AG08395 (cell line): ENCODE measurements at places on chromosomes 2 and 18.

DNA sequence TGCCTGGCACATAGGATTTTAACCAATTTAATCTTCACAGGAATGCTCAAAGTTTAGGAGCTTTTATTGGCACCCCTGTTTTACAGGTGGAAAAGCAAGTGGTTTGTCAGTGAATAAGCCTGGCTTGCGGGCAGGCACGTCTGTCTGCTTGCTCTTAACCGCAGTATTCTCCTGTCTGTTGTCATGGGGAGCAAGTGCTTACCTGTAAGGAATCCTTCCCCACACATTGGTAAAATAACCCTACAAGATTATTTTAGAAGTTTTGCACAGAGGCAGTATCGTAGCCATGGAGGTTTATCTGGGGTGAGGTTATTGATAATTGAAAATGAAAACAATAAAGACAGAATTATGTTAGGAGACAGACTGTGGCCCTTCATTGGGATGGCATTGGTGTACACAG is 174.9 kb downstream of the AGAP1 start:
- no peak for DNase-seq

- no peak for DNase-seq
Observed at GRCh38 chr2:233671290-233672161, at the start of gene UGT1A9. UGT1A9 (plus strand) TSS chr2:233671898; CDS start chr2:233671935, 37 bp downstream.

DNA sequence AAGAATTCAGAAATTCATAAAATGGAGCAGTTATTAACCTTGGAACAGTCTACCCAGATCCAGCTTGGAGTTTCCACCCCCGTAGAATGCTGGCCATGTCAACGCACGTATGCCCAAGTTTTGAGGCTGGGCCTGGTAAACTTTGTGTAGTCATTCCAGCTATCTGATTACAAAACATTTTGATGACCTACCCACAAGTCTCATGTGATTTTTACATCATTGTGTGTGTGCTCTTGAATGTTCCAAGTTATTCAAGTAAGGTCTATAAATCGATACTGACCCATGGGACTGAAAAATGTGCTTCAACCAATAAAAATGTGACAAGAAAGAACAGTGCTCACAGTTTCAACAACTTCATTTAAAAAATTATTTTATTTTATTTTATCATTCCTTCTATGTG is 32.5 kb upstream of the ICOS start:
- no peak for DNase-seq

DNA sequence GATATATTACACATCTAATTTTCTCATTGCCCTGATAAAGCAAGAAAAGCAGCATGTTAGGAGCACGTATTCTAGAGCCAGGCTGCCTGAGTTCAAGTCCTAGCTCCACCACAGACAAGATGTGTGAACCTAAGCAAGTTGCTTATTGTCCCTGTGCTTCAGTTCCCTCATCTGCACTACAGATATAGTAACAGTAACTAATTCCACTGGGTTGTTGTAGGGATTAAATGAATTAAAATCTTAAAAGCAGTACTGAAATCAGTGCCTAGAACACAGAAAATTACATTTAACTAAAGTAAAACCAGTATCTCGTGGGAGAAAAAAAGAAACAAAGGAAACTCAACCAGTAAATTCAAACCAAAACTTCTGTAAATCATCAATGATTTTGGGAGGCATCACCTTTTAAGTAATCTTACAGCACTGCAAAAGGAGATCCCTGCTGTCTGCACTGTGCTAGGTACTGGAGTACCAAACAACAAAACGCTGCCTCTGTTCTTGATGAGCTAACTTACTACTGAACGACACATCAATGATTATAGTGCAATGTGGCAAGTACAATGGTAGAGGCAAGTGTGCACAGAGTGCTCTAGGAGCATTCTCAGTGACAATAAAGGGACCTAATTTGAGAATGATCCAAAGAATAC is 7.9 kb downstream of the MAP3K2 start:
- DNase-seq: no peak

GRCh38 chr2:236568068-236568921 is 1.3 kb upstream of the ACKR3 start:
- peak; percentile 31 for DNase-seq

DNA sequence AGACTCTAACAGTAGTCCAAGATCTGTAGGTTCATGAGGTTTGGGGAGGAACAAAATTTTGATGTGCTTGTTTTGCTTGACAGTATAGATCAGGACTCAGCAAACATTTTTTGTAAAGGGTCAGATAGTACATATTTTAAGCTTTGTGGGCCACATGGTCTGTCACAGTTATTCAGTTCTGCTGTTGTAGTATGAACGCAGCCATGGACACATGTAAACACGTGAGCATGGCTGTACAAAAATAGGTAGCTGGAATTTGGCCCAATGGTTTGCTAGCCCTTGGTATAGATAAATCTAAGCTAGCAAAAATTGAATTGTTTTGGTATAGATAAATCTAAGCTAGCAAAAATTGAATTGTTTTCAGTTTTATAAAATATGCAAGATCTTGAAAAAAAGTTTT is 120.5 kb downstream of the HIBCH start:
- DNase-seq: no peak

GRCh38 chr18:24500217-24500616 is 39.8 kb downstream of the HRH4 start:
- DNase-seq: peak; percentile 30

DNA sequence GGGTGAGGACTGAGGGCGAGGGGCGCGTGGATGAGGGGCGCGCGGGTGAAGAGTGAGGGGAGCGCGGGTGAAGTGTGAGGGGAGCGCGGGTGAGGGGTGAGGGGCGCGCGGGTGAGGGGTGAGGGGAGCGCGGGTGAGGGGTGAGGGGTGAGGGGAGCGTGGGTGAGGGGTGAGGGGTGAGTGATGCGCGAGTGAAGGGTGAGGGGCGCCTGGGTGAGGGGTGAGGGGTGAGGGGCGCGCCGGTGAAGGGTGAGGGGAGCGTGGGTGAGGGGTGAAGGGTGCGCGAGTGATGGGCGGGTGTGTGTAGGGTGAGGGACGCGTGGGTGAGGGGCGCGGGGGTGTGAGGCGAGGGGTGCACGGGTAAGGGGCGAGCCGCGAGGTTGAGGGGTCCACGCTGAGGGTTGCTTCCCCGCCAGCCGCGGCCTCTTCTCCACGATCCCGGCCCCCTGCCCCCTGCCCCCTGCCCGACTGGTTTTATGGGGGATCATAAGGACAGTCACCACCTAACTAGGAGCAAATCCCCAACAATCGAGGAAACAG is 1.1 kb upstream of the SLC66A2 start:
- DNase-seq: no peak

- DNase-seq: peak; percentile 4
Observed at GRCh38 chr18:28905509-28905908, 728.6 kb upstream of the CDH2 start.

DNA sequence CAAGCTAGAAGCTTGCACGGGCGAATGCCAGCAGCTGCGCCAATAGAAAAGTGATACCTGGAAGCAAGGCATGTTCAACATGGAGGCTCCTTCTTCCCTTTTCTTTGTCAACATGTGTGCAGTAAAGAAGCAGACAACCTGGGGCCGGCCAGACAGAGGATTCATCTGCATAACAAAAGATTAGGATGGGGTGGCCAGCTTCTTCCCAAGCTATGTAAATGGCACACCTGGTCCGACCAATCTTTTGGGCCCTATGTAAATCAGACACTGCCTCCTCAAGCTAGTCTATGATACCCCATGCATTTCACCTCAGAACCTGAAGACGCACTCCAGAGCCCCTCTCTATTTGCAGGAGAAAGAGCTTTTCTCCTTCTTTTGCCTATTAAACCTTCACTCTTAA is 66.4 kb upstream of the TGFA start:
- DNase-seq: no peak

- DNase-seq: no peak
Observed at GRCh38 chr18:55906536-55906935, 318.5 kb upstream of the TCF4 start.

DNA sequence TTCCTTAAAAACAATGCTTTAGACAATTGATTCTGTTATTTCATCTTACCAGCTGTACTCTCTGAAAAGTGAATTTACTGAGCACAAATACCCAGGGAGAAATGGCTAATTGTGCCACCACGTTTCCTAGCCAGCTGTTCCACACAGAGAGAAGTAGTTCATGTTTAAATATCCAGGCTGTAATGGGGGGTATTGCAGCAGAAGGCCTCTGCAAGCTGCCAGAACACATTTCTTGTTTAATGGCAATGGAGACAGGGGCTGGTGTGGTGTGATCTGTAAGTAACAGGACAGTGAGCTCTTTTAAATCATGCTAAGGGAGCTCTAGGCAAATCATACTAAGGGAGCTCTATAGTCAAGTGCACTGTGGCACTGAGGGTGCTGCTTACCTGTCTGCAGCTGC is 809.2 kb downstream of the CNTNAP5 start:
- no peak for DNase-seq

- DNase-seq: no peak
Observed at GRCh38 chr2:217946051-217946450, 56.7 kb downstream of the TNS1 start.

- no peak for DNase-seq
Observed at GRCh38 chr2:50995610-50996009, 36.3 kb downstream of the NRXN1 start.
